Esophagus muscularis mucosa (tissue), 4 donors: ENCODE measurements at places on chromosomes 12 and 14. TPM values are rescaled to one million over a fixed set of nuclear protein-coding genes. Genes with fewer than 3 reads are reported as not detected.
A peak's percentile ranks its signal among the peaks of the same experiment; 100 is the strongest.

FOXN4 gene
- total RNA-seq = not detected

- no peak overlapping the region for H3K4me3 ChIP-seq
- H3K36me3 ChIP-seq = peaks cover 16% of the 10 kb centered on the region
- H3K27me3 ChIP-seq = no peaks in the 10 kb centered on the region
- no peak overlapping the region for H3K27ac ChIP-seq
These were observed 56.4 kb downstream of the MON2 start for GRCh38 chr12:62522984-62523383.

GRCh38 chr14:65297744-65298143 lies 114.8 kb upstream of the FUT8 start:
- no peak overlapping the region for H3K27ac ChIP-seq
- no peaks in the 10 kb centered on the region for H3K36me3 ChIP-seq
- no peak overlapping the region for H3K4me3 ChIP-seq
- H3K27me3 ChIP-seq = no peaks in the 10 kb centered on the region

GRCh38 chr12:90959538-90960139 lies 4.7 kb upstream of the CCER1 start:
- H3K27ac ChIP-seq = no peak overlapping the region
- no peaks in the 10 kb centered on the region for H3K27me3 ChIP-seq
- no peaks in the 10 kb centered on the region for H3K36me3 ChIP-seq
- H3K4me1 ChIP-seq = no peaks in the 10 kb centered on the region
- no peak overlapping the region for H3K4me3 ChIP-seq
- no peak for DNase-seq

DNA sequence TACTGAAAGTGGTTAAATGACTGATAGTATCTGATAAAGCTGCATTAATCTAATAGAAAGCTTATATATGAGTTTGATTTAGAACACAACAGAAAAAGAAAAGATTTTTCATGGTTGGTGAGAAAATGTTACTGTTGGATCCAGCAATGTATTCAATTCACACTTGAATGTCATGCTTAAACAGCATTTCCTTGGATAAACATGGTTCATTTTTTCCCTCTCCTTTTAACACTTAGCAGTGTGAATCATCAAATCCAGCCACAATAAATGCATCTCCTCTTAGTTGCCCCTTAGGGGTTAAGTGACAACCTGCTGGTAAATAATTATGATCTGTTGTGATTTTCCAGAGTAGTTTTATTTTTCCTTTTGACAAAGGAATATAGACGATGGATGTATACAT lies 74.9 kb upstream of the GRIP1 start:
- H3K27me3 ChIP-seq = no peaks in the 10 kb centered on the region
- DNase-seq = no peak
- H3K4me1 ChIP-seq = no peaks in the 10 kb centered on the region
- H3K4me3 ChIP-seq = no peak overlapping the region

DNA sequence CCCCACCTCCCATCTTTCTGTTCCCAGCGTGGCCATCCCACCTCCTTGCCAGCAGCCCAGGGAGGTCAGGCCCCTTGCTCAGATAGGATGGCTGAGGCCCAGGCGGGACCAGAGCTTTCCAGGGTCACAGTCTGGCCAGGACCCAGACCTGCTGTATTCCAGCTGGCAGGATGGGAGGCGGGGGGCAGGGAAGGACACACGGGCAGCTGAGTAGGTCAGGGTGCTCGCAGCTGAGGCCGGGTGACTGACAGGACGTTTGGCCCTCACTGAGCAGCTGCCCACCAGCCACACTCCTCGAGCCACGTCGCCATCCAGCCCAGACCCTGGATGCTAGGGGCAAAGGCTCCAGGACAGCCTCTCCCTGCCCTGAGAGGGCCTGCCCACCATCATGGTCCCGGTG lies 4.0 kb downstream of the NUDT14 start:
- peaks cover 33% of the 10 kb centered on the region for H3K4me1 ChIP-seq
- no peak for DNase-seq
- no peaks in the 10 kb centered on the region for H3K27me3 ChIP-seq
- H3K36me3 ChIP-seq = no peaks in the 10 kb centered on the region
- H3K4me3 ChIP-seq = no peak overlapping the region

DNA sequence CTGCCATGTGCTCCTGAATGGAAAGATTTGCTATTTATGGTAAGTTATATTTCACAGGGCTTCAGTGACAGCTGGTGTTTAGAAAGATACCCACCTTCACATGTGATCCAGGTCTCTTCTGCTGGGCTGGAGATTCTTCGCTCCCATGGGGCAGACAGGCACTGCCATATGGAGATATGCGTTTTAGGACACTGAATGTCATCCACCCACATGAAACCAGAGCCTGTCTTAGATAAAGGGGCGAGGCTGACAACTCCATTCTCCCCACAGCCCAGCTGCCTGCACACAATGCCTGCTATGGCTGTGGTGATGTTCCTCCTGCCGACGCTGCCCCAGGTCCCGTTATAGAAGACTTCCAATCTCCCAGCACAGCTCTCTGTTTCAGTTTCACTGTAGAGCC lies 69.4 kb downstream of the ACSM4 start:
- no peak overlapping the region for H3K27ac ChIP-seq
- H3K4me1 ChIP-seq = no peaks in the 10 kb centered on the region
- peaks cover 3% of the 10 kb centered on the region for H3K27me3 ChIP-seq
- no peak overlapping the region for H3K4me3 ChIP-seq
- no peaks in the 10 kb centered on the region for H3K36me3 ChIP-seq

TOMM20L gene
- not detected for total RNA-seq

DNA sequence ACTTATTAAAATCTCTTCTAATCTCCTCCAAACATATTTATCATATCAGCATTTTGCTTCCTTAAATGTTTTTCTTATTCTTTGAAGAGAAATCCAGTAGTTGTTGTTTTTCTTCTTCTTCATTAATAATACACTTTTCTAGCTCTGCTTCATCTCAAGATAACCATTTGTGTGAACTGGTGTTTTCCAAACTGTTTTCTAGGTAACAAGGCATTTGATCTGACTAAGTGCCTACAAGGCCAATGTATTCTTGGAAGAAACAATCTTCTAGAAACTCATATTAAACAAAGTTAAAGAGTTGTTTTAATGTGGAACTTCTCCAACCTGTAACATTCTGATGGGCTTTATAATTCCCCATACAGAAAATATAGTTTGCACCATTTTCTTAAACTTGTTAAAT lies 30.8 kb upstream of the IFNG start:
- H3K4me3 ChIP-seq = no peak overlapping the region
- H3K27me3 ChIP-seq = no peaks in the 10 kb centered on the region
- no peak overlapping the region for H3K27ac ChIP-seq
- H3K4me1 ChIP-seq = no peaks in the 10 kb centered on the region
- no peaks in the 10 kb centered on the region for H3K36me3 ChIP-seq

ARHGAP9 gene
- 6.0 TPM for total RNA-seq

DNA sequence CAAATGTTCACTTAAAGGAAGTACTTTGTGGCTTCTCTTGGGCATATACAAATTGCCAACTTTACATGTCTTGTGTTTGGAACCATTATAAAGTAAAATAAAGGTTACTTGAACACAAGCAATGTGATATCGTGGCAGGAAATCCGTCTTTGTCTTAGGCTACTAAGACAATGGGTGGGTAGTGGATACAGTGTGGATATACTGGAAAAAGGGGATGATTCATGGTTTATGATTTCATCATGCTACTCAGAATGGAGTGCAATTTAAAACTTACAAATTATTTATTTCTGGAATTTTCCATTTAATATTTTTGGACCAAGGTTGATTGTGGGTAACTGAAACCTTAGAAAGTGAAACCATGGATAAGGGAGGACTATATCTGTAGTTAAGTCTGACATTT lies 48.4 kb downstream of the MYRFL start:
- no peak for DNase-seq
- no peak overlapping the region for H3K4me3 ChIP-seq
- H3K36me3 ChIP-seq = no peaks in the 10 kb centered on the region
- no peaks in the 10 kb centered on the region for H3K4me1 ChIP-seq

CLSTN3 gene
- 9.6 TPM for total RNA-seq

DNA sequence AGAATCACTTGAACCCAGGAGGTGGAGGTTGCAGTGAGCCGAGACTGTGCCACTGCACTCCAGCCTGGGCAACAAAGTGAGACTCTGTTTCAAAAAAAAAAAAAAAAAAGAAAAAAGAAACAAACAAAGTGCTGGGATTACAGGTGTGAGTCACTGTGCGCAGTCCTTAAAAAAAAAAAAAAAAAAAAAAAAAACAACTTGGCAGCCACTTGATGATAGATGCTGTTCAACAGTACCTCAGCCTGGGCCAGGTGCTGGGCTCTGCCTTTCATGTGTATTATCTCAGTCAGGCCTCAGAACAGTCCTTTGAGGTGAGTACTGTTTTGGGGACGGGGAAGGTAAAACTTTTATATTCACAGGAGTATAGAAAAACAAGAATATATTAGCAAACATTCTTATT lies 9.6 kb downstream of the ACADS start:
- H3K27ac ChIP-seq = no peak overlapping the region
- no peak for DNase-seq
- no peak overlapping the region for H3K4me3 ChIP-seq
- H3K36me3 ChIP-seq = peaks cover 44% of the 10 kb centered on the region
- no peaks in the 10 kb centered on the region for H3K27me3 ChIP-seq

MAP4K5 gene
- total RNA-seq = 84.4 TPM

ZNF891 gene
- 1.8 TPM for total RNA-seq

STAT6 gene
- 111 TPM for total RNA-seq

DNA sequence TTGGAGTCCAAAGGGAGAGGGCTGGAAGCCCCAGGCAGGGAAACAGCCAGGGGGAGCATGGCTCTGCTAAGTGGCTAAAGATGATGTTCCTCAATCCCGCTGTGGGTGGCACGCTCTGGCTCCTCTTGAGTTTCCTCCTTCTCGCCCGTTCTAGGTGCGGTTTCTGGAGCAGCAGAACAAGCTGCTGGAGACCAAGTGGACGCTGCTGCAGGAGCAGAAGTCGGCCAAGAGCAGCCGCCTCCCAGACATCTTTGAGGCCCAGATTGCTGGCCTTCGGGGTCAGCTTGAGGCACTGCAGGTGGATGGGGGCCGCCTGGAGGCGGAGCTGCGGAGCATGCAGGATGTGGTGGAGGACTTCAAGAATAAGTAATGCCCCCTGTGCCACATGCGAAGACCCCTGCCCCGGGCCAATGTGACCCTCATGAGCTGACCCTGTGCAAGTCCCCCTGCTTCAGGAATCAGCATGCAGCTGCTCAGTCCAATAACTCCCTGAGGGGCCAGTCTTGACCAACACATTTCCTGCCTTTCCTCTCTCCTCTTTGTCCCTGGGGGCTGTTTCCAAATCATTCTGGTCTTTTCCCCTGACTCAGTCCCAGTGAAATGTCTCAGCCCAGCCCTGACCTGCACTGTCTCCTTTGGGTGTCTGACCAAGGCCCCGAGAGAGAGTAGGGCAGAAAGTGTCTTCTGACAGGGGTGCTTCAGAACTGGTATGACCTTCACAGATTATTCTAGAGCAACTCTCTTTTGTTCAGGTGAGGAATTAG lies 2.1 kb downstream of the KRT7 start:
- no peak for DNase-seq
- H3K27ac ChIP-seq = no peak overlapping the region
- no peaks in the 10 kb centered on the region for H3K36me3 ChIP-seq
- peaks cover 34% of the 10 kb centered on the region for H3K4me1 ChIP-seq

DNA sequence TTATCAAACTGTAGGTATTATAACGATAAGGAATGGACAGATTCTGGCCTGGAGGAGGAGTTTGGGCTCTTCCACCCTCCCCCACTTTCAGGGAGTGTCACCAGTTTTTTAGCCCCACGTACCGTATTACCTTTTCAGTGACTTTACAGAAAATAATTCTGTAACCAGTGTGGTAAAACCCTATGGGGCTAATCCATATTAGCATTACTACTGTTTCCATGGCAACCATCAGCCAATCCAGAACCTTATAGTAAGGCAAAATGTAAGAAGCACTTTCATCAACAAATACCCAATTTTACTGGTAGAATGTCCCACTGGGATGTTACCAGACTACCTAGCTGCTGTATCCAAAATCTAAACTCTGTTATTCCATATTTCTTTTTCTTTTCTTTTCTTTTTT lies 50.7 kb downstream of the BICDL1 start:
- no peak overlapping the region for H3K27ac ChIP-seq
- no peaks in the 10 kb centered on the region for H3K36me3 ChIP-seq
- no peak for DNase-seq
- H3K27me3 ChIP-seq = no peaks in the 10 kb centered on the region

SLC7A8 gene
- 19.5 TPM for total RNA-seq

GRCh38 chr12:3871356-3871755 lies 1.8 kb downstream of the PARP11 start:
- H3K27me3 ChIP-seq = no peaks in the 10 kb centered on the region
- no peaks in the 10 kb centered on the region for H3K36me3 ChIP-seq
- H3K4me3 ChIP-seq = peak overlapping the region; percentile 64

DNA sequence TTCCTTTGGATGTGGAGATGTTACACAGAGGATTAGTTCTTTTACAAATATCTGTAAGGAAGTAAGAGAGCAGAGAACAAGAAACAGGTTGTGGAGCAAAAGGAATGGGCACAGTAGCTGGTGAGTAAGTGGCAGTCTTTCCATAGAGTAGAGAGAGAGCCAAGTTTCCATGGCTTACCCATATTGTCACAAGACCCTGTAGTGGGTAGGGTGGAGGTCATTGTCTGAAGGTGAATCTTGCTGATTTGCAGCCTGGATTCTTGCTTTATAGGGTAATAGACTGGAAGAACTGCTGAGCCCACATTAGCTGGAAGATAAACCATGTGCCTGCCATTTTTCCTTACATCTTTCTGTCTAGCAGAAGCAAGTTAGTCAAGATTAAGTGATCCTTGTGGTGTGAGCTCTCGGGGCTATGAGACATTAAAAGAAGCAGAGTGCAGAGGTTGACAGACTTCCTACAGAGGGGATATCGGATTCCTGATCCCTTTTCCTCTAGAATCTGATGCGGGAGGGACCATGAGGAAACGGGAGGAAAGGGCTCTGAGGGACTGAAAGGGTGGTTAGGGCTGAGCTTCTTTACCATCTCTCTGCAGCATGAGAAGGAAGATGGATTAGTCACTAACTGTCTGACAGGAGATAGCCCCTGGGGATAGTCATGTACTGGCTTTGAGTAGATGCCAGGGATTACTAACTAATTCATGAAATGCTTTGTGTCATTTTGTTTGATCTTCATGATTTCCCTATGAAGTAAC lies 44.0 kb upstream of the LRTM2 start:
- DNase-seq = no peak
- H3K4me1 ChIP-seq = peaks cover 44% of the 10 kb centered on the region
- no peaks in the 10 kb centered on the region for H3K27me3 ChIP-seq
- H3K27ac ChIP-seq = no peak overlapping the region
- peaks cover 23% of the 10 kb centered on the region for H3K36me3 ChIP-seq

TMCC3 gene
- 30.5 TPM for total RNA-seq

- no peaks in the 10 kb centered on the region for H3K36me3 ChIP-seq
These were observed 6.1 kb upstream of the FAIM2 start for GRCh38 chr12:49909826-49910225.

CD69 gene
- total RNA-seq = 2.5 TPM

- no peaks in the 10 kb centered on the region for H3K27me3 ChIP-seq
- H3K27ac ChIP-seq = no peak overlapping the region
- no peak for DNase-seq
- no peaks in the 10 kb centered on the region for H3K36me3 ChIP-seq
These were observed 430.0 kb upstream of the SOX5 start for GRCh38 chr12:24379433-24379832.

DPPA3 gene
- total RNA-seq = not detected
